ENCODE measurements at places on chromosomes 12 and 14.

DNA sequence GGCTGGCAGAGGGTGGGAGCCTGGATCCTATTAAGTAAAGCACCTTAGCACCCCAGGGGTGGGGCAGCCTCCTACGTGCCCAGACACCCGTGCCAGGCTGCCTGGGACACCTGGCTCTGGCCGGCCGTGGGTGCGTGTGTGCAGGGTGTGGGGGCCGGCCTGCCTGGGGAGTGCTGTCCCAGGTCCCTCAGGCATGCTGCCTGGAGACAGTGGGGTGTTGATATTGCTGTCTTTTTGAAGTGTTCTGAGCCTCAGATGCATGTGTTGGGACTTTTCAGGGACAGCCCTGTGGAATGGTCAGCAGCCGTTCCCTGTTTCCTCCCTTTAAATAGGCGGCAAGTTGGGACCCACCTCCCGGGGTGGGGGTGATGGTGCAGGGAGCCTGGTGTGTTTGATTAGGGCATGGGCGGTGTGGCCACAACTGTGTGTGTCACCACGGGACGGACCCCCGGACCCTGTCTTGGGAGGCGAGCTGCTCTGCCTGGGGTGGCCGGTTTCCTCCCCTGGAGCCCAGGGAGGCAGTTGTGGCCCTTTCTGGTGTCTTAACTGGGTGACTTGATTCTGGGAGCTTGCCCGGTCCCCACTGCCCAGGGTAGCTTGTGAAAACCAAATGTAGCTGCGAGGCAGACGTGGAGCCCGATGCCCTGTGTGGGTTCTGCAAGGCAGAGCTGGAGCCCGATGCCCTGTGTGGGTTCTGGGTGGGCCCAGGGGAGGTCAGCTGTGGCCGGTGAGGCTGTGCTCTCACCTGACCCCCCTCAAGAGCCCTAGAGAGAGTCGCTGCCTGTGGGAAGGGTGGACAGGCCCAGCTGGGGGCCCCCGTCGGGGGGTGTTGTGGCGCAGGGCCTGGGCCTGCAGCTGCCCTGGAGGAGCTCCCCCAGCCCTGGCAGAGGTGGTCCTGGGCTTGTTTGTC lies 8.2 kb downstream of the ULK1 start:
- DNase-seq = no peak

DNA sequence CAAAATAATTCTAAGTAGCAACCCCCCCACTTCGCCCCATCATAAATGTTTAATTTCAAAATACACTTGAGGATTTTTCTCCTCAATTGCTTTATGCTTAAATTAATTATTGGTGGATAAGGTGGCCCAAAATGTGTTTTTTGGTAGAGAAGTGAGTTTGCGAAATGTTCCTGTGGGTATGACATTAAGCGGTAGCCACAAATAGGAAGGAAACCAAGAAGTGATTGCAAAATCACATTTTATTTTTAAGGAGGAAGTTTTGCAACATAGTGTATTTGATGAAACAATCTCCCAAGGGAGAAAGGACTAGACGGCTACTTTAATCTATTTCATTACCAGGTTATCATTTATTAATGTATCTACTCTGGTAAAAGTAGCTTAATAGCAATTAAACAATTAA lies 25.5 kb downstream of the SLC25A3 start:
- no peak for DNase-seq

DNA sequence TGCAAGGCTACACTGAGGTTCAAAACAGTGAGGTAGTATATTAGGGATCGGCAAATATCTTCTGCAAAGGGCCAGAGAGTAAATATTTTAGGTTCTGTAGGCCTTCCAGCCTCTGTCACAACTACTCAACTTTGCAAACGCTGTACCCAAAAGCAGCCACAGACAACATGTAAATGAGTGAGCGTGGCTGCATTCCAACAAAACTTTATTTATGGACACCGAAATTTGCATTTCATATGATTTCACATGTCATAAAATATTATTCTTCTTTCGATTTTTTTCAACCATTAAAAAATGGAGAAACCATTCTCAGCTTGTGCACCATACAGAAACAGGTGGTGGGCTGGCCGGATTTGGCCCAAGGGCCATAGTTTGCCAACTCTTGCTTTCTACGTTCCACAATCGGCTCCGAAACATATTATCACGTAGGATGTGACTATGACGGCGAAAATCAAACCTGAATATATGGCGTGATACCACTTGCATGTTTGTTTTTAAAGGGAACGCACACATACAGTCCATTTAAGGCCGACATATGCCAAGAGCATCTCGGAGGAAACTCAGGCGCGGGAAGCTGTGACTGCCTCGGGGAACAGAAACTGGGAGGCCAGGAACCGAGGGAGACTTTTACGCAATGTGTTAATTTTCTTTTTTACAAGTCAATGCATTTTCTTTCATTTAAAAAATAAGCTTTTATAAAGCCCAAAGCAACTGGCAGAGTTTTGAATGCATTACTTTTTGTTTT lies 7.1 kb downstream of the NCOR2 start:
- DNase-seq = no peak

DNA sequence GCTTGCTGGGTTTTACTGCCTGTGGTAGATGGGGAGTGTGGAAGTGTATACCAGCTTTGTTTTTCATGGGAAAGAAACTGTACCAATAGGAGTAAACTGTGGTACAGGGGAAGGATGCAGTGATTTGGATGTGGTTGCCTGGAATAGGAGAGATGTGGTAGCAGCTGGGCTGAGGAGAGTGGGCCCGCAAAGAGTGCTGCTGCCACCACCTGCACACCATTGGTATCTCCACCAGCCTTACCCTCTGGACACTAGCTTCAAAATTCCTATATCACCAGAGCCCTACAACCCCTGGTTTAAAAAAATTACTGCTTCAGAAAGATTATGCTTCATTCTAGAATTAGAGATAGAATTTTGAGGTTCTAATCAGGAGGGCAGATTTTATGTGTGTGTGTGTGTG lies 53.6 kb downstream of the AKAP6 start:
- DNase-seq = no peak

- DNase-seq = no peak
Observed at GRCh38 chr12:25950329-25951115, 8.0 kb upstream of the RASSF8 start.

DNA sequence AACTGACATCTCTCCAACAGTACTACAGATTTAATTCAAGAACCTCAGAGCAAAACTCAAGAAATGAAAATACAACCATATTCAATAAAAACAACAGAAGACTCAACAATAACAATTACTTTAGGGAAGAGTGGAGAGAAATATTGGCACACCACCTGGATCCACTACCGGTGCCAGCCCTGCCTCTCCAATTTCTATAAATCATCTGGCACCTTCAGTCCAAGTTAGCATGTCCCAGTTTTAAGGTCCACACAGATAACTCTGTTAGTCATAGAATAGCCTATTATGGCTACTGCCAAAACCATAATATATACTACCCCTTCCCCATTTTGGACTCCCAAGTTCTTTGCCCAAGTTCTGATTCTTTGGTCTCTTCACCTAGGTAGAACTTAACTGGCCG lies 69.9 kb upstream of the PSMA6 start:
- no peak for DNase-seq

All from activated CD4-positive, alpha-beta T cell treated with anti-CD3 and anti-CD28 coated beads, Interleukin-2, Interleukin-4, amounts not matched to agents 100 ng/mL and 50 ng/mL, durations not matched to agents 16 hours and 8 hours (primary cell).